Urinary bladder (tissue), 4 donors: ENCODE measurements at places on chromosomes 7 and 10. TPM values are rescaled to one million over a fixed set of nuclear protein-coding genes. Genes with fewer than 3 reads are reported as not detected.
A peak's percentile ranks its signal among the peaks of the same experiment; 100 is the strongest.

Gene ZFAND4
- total RNA-seq, result 19.2 TPM

GRCh38 chr10:131736321-131736980 is 164.4 kb upstream of the PPP2R2D start:
- no peak for DNase-seq

GRCh38 chr7:111561654-111561903 is 713 bp downstream of the IMMP2L start:
- peak; percentile 4 for DNase-seq

Gene EPHA1
- total RNA-seq, result 3.2 TPM

DNA sequence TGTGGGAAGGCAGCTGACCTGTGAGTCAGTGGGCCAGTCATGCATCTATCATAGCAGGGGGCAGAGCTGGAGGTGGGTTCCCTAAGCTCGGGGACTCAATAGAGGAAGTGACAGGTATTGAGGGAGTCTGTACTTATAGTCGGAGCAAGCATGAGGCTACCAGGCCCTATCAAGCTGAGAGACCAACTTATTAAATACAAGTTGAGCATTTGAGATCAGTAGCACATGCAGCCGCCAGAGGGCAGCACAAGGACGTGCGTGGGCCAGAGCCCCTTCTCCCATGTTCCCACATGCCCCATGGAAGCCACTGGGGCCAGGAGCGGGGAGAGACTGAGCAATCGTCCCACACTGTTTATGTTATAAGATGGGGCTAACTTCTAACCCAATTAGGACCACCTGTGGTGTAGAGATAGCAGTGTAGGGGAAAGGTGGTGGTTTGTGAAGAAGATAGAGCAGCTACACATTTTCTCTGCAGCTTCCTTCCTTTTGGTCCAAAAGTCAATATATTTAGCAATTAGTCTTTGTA is 13.0 kb upstream of the STK31 start:
- no peak for DNase-seq

- no peak for DNase-seq
Observed at GRCh38 chr7:13897819-13898218, 91.6 kb downstream of the ETV1 start.

DNA sequence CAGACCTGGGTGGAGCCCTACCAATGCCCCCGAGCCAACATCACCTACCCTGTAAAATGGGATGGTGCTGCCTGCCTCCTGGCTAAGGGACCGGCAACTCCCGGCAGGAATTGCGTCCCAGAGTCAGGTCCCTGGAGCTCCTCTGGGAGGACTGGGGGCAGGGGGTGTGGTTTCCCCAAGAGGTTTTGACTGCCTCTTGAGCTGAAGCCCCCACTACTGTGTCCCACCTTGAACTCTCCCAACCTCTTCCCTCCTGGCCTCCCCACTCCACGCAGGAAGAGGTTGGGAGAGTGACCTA is 1.3 kb downstream of the SH2B2 start:
- DNase-seq, result no peak

DNA sequence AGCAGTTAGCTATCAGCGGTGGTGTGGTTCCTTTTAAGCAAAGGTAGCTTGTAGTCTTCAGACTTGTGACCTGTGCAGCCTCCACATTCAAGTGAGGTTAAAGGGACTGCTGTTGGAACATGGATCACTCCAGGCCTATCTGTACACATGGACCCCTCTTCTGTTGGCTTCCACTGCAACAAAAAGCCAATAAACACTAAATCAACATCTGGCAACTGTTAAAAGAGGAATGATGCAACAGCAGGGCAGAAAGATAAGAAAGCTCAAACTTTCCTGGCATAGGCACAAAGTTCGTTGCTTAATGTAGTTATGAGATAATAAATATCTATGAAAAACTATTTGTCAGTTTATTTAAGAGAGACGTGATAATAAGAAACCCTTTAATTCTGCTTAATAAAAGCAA is 4.0 kb upstream of the MINPP1 start:
- no peak for DNase-seq

Gene HOXA1
- total RNA-seq, result 2.0 TPM

DNA sequence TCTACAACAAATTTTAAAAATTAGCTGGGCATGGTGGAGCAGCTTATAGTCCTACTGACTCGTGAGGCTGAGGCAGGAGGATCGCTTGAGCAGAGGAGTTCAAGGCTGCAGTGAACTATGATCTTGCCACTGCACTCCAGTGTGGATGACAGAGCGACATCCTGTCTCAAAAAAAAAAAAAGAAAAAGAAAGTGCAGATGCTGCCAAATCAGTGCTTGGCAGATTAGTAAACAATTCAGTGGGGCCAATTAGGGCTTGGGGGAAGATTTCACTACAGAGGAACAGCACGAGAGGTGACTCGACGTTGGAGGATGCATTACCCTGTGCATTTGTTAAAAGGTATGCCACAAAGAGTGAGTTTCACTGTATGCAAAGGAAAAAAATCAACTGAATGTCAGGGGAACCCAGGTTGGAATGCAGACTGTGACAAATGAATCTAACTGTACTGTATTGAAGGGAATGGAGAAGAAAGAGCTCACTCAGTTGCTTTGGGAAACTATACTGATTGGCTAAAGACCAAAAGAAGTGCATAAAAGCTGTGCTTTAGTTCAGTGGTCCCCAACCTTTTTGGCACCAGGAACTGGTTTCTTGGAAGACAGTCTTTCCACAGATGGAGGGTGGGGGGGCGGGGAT is 31.6 kb downstream of the GARIN1A start:
- no peak for DNase-seq

Gene RTKN2
- 12.2 TPM for total RNA-seq
